ENCODE measurements at places on chromosomes 11 and 22.

GRCh38 chr22:46823654-46824053 is 61.2 kb downstream of the TBC1D22A start:
- no peak for DNase-seq

GRCh38 chr11:8759634-8760033 is 77.0 kb downstream of the RPL27A start:
- peak; percentile 2 for DNase-seq

DNA sequence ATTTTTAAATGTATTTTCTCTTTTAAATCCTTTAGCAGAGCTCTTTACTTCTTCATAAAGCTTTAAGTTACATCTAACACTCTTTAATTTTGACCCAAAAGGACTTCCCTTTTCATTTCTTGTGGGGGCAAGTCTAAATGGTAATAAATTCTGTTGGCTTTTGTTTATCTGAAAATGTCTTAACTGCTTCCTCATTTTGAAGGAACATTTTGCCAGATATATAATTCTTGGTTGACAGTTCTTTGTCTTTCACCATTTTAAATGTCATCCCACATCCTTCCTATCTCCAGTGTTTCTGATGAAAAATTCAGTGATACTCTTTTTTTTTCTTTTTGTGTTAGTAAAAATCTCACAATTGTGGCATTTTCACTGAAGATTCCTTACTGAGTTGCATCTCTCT is 44.7 kb upstream of the ZBTB44 start:
- no peak for DNase-seq

DNA sequence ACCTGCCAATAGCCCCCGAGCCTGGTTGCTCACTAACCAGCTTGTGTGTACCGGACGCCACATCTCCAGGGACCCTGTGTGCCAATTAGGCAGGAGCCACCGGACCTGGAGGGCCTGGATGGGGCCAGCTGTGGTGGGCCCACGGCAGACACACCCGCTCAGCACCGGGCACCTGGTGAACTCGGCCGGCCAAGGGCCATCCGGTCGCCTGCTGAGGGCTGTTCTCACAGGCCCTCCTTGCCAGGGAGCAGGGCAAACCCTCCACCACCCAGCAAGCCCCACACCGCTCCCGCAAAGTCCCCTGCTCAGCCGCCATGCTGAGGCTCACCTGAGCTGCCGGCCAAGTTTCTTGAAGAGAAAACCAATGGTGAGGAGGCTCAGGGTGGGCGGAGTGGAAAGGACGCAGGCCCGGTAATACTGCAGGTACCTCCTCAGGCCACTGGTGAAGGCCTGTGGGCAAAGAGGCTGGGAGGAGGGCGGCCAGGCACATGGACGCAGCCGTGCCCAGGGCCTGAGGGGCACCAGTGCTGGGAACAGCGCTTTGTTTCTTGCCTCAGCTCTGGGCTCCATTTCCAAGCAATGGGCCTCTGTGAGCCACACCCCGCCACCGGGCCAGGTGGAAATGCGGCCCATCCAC is 17.1 kb downstream of the TUBGCP6 start:
- no peak for DNase-seq

- DNase-seq: no peak
Observed at GRCh38 chr11:125078516-125079140, 15.5 kb downstream of the SLC37A2 start.

- DNase-seq: no peak
Observed at GRCh38 chr22:30423301-30423958, 2.1 kb upstream of the MTFP1 start.

GRCh38 chr11:118878163-118878563 is 5.5 kb upstream of the CXCR5 start:
- DNase-seq: no peak
